NCI-H1105 (cell line): ENCODE measurements at places on chromosomes 2 and 18.

DNA sequence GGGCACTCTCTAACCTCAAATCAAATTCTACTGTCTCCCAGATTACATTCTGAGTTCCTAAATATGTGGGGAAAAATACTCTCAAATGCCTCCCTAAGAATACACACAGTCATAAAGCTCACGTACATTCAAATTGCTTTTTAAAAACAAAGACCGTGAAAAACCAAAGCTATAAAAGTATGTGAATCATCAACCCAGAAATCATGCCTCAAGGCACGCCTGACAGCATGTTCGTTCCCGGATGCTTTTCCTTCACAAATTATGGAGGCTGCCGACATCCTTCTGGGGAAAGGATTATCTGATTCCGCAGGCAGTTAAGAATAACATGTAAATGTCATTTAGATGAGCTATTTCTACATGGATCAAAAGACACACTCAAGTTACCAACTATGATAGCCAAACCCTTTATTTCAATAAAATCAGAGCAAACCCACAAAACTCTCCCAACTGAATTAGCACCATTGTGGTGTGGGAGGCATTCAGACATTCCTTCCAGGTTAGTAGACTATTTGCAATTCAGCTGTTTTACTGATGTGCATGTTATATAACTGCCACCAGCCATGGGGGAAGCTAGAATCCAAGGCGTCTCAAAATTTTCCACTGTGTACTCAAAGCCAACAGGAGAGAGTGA lies 398.2 kb upstream of the TRIB2 start:
- no peak for DNase-seq

GRCh38 chr2:127790694-127791529 lies 20.1 kb downstream of the WDR33 start:
- DNase-seq = no peak

- DNase-seq = no peak
Measured at GRCh38 chr18:26617151-26617554, 68.8 kb upstream of the KCTD1 start.

- DNase-seq = no peak
Measured at GRCh38 chr2:84963692-84964405, 7.1 kb upstream of the KCMF1 start.

DNA sequence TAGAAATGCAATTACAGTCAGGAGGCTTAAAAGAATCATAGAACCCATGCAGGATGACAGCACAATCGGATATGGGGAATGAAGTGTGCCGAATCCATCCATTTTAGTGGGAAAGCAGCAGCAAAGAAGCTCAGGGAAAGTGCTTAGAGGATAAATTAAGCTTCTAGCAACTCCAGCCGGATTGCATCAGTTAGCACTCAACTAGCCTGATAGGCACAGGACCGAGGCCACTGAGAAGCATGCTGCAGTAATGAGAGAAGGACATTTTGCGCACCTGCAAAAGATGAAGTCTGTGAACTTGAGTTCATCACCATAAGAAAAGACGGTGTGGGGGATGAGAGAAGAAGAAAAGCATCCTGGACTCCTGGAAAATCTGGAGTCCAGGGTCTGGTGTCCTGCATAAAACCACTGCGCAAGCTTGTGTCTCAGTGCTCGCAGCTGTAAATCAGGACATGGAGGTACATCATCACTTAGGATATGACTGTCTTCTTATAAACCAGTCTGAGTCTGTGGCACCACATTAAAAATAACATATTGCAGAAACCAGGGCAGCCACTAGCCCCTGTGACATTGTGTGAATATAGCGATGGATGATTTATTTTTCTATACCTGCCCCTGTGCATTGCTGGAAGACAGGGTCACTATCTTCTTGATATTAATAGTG lies 665.5 kb upstream of the SOX11 start:
- no peak for DNase-seq

GRCh38 chr2:239729681-239730566 lies 295.2 kb downstream of the NDUFA10 start:
- DNase-seq = no peak

- no peak for DNase-seq
Measured at GRCh38 chr2:237885931-237886684, 26.7 kb downstream of the RAMP1 start.

DNA sequence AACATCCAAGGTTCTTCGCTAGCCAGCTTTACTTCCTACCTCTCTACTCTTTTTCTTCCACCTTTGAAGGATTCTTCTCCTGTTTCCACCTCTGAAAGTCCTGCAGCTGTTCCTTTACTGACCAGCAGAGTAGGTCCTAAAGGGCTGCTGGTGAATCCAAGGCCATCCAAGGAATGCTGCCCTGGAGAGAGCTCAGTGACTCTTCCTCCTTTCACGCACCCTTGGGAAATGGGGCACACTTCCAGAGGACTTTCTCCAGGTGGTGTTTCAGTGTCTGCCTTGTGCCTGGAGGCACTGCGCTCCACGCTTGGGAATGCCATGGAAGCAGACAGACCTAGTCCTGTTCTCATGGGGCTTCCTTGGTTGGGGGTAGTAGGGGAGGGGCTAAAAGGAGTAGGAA lies 45.4 kb downstream of the SLC16A14 start:
- no peak for DNase-seq

DNA sequence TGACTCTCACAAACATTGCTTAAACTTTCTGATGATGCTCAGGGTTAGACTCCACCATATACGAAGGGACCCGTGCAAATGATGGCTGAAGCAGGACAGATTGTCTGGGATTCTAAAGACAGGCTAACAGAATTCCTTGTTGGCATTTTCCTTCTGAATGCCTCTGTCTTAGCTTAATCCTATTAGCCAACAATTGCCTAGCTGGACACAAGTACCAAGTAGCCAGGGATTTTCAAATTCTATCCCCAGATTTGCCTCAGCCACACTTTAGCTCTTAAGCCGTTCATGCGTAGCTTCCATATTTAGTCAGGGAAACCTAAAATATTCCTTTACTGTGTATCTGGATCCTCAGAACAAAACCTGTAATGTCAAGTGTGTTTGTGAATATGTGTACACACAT lies 40.0 kb downstream of the COL4A3 start:
- no peak for DNase-seq

GRCh38 chr2:15939556-15939853 lies 845 bp upstream of the MYCN start:
- no peak for DNase-seq

- no peak for DNase-seq
Measured at GRCh38 chr2:227482638-227483340, 10.8 kb downstream of the AGFG1 start.

DNA sequence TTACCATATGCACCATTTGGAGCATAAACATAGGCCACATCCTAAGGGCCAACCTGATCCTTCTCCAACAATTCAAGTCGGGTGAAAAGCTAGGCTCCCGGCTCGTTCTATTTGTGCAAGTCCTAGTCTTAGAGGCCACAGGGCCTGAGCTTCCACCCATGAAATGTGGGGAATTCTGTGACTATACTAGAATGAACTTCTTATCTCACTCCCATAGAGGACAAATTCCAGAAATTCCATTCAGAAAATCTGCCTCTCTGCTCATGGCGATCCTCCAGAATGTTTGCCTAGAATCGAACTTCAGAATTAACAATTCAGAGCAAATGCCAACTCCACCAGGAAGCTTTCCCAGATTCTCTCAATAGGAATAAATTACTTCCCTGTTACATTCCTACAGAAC lies 187.9 kb downstream of the BCL11A start:
- DNase-seq = no peak

GRCh38 chr18:51153659-51154371 lies 43.7 kb downstream of the MEX3C start:
- no peak for DNase-seq

DNA sequence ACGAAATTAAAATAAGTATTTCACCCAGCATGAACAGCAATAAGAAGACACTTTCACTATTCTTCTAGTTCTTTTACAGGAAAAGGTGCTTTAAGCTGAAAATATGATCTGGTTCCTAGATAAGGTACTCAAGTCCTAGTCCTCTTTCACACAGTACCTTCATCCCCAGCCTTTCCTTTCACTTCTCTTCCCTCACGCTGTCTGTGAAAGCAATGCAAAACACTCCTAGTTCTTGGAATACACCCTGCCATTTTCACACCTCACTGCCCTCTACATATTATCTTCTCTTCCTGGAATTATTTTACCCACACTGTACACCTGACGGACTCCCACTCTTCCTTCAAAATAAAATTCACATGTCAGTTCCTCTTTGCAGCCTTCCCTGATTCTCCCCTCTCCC lies 82.9 kb downstream of the DNAH7 start:
- DNase-seq = no peak

DNA sequence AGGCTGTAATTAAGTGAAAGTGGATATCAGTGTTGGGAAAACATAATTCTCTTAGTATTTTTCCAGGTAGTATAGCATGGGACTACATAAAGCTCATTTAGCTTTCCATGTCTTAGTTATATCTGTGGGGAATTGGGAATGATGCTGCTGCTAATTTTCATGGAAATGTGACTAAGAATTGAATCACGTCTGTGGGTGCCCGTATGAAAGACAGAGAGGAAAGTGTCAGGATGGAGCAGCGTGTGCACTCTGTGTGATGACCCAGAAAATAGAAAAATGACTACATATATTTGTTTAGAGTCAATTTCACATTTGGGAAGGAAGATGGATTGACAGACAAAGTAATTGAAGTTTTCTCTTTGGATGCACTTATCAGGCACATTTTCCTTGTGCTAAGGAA lies 212.1 kb downstream of the PTPRM start:
- no peak for DNase-seq

GRCh38 chr2:237297421-237298150 lies 116.4 kb downstream of the COL6A3 start:
- DNase-seq = no peak

DNA sequence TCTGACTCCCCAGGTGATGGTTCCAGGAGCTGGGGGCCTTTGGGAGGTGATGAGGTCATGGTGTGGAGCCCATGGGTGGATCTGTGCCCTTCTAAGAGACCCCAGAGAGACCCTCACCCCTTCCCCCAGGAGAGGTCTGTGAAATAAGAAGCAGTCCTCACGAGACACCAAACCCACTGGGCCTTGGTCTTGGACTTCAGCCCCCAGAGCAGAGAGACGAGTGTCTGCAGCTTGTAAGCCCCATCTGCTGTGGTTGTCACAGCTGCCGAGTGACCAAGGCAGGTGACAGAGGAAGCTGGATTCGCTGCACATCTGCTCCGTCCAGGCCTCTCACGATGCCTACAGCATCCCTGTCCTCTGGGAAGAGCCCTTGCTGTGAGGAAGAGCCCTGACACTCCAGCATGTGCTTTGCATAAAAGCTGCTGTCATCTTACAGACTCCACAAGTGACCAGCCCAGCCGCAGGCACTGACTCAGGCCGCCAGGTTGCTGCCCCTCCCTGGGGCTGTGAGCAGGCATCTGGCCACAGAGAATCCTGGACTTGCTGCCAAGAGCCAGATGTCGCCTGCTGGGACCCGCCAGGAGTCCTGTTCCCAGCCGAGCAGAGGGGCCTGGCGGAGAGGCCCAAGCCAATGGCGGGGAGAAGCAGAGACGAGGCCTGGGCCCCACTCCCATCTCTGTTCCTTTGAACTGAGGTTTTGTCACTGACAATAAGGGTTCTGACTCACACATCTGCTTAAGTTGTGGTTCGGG lies 150.8 kb downstream of the PXDN start:
- DNase-seq = no peak

- DNase-seq = no peak
Measured at GRCh38 chr2:11899264-11899818, 152.9 kb downstream of the LPIN1 start.

DNA sequence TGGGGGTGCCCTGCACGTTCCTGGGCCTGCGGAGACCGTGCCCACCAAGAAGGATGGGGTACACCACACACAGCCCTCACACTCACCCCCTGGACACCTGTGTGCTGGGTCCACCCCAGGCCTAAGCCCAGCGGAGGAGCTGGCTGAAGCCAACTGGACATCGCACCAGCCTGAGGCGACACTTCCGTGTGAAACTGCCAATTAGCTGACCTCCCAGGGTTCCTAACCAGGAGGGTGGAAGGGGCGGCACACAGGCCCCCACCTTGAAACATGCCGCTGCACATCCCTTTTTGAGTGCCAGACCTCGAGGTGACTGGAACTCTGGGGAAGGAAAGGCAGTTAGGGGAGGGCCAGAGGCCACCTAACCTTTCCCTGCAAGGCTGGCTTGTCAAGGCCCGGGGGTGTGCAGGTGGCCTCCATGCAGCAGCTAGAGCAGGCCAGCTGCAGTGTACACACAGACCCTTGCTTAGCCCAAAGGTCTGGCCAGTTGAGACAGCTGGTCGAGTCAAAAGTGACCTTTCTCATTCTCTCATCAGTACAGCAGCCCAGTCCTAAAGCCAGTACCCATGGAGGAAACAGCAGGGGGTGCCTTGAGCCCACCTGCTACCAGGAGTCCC lies 4.5 kb downstream of the STK25 start:
- DNase-seq = no peak

- DNase-seq = no peak
Measured at GRCh38 chr18:46001892-46002291, 34.8 kb upstream of the EPG5 start.

GRCh38 chr2:99414566-99414965 lies 75.3 kb downstream of the REV1 start:
- DNase-seq = no peak

DNA sequence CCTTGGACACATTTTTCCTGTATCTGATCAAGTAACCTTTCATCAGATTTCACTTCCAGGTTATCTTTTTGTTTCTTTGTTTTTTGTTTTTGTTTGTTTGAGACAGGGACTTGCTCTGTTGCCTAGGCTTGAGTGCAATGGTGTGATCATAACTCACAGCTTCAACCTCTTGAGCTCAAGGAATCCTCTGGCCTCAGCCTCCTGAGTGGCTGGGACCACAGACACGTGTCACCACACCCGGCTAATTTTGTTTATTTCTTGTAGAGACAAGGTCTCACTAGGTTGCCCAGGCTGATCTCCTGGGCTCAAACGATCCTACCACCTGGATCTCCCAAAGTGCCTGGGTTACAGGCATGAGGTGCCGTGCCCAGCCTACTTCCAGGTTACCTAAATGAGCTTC lies 124.9 kb downstream of the L3MBTL4 start:
- no peak for DNase-seq

- DNase-seq = no peak
Measured at GRCh38 chr2:195319548-195320412, 337.2 kb upstream of the SLC39A10 start.

- no peak for DNase-seq
Measured at GRCh38 chr2:46843316-46843715, 72.3 kb downstream of the MCFD2 start.

GRCh38 chr2:19762142-19762541 lies 139.6 kb downstream of the TTC32 start:
- no peak for DNase-seq

GRCh38 chr18:67108894-67109293 lies 407.6 kb downstream of the DSEL start:
- DNase-seq = no peak
